ENCODE measurements at places on chromosomes 7 and 10.
A peak's percentile ranks its signal among the peaks of the same experiment; 100 is the strongest.

DNA sequence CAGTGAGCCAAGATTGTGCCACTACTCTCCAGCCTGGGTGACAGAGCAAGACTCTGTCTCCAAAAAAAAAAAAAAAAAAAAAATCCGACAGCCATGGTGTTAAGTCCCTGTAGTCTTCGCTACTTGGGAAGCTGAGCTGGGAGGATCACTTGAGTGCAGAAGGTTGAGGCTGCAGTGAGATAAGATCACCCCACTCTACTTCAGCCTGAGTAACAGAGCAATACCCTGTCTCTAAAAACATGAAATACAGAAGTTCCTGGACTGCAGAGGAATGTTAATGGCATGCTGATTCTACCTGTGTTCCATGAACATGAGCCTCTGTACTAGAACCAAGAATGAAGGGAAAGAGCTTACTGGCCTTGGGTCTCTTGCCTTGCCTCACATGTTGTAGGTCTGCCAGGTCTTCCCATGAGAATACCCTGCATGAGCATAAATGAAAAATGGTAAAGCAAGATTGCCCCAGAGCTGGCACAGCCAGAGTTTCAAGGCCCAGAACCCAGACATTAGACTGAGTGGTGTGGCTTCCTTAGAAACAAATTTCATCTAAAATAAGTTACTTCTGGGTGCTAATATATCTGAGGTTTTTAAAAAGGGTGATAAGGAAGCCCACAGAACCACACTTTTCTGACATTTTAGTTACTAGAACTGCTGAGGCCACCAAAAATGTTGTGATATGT is 8.6 kb downstream of the YAE1 start:
- DNase-seq, result no peak

- peak; percentile 36 for DNase-seq
Measured at GRCh38 chr7:137626469-137627067, 220.2 kb downstream of the DGKI start.

GRCh38 chr10:119997429-119997828 is 104.9 kb downstream of the SEC23IP start:
- no peak for DNase-seq

- no peak for DNase-seq
Measured at GRCh38 chr10:306675-307185, 171.5 kb downstream of the ZMYND11 start.

DNA sequence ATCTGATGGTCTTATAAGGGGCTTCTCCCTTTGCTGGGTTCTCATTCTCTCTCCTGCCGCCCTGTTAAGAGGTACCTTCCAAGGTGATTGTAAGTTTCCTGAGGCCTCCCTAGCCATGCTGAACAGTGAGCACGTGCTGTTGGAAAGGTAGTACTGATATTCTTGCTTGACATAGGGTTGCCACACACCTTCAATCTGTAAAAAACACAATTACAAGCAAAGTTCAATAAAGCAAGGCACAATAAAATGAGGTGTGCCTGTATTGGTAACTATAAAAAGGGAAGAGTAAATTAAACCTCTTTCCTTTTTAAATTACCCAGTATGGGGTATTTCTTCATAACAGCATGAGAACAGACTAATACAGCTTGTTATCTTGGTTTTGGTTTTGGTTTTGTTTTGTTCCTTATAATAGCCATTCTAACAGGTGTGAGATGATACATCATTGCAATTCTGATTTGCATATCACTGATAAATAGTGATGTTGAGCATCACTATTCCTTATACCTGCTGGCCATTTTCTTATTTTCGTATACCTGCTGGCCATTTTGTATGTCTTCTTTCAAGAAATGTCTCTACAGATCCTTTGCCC is 164.9 kb upstream of the TRIM24 start:
- DNase-seq, result no peak

GRCh38 chr10:85661123-85661522 is 705.5 kb downstream of the GRID1 start:
- DNase-seq, result no peak

DNA sequence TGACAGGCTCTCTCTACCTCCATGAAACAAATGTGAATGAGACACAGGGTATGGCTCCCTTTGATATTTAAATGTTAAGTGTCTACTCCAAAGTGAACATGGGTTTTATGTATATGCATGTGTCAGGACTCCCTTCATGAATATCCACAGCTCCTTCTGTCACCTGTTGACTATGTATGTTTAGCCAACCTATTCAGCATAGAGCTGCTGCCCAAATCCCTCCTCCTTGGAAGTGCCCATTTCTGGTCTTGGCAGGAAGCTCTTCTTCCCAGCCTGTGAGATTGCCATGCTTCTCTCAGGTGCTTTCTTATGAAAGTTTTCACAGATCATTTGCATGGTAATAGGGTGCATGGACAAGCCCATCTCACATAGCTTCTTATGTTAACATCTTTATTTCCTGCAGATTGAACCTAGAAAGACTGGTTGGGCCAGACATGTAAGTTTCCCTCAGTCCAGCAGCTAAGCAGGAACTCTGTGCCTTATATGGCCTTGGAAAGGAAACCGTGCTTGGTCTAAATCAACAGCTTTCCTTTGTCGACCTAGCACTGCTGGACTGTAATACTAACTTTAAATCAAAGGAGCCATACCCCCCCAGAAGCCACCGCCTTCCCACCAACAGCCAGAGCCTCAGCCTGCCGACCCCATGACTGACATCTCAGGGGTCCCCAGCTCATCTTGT is 288.9 kb downstream of the ADARB2 start:
- no peak for DNase-seq

- DNase-seq, result no peak
Measured at GRCh38 chr7:153217032-153217431, 457.5 kb downstream of the ACTR3B start.

DNA sequence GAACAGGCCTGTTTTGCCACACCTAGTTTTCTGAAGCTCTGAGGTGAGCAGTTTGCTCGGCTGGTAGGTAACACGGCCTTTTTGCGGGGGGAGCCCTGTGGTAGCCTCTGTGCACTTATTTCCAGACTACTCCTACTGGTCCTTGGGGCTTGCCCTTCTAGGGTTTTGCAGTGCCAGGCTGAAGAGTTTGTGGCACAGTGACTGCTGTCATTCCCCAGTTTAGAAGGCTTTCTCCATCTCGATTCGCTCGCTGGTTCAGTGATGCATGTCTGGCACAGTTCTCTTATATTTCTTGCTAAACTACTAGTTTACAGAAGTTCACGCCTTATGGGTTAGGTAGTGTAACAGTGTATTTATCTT is 711 bp downstream of the KIF20B start:
- no peak for DNase-seq

- peak; percentile 30 for DNase-seq
Measured at GRCh38 chr10:60032723-60033122, 126.4 kb upstream of the CCDC6 start.

- DNase-seq, result no peak
Measured at GRCh38 chr10:88545359-88545758, 37.8 kb downstream of the RNLS start.

DNA sequence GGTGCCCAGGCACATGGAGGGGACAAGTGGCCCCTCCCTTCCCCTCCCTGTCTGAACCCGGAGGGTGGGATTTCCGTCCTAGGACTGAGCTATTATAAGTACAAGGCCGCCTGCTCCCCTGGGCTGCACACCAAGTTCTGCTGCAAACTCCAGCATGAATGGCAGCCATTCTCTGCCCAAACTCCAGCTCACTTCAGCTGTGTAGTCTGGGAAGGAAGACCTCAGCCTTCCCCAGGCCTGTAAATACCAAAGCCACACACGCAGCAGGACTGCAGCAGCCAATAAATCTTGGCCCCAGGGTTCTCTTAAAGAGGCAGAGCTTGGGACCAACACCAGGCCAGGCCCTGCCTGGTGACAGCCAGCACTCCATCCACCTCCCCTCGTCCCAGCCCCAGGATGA is 291.3 kb upstream of the ZMIZ1 start:
- DNase-seq, result no peak

DNA sequence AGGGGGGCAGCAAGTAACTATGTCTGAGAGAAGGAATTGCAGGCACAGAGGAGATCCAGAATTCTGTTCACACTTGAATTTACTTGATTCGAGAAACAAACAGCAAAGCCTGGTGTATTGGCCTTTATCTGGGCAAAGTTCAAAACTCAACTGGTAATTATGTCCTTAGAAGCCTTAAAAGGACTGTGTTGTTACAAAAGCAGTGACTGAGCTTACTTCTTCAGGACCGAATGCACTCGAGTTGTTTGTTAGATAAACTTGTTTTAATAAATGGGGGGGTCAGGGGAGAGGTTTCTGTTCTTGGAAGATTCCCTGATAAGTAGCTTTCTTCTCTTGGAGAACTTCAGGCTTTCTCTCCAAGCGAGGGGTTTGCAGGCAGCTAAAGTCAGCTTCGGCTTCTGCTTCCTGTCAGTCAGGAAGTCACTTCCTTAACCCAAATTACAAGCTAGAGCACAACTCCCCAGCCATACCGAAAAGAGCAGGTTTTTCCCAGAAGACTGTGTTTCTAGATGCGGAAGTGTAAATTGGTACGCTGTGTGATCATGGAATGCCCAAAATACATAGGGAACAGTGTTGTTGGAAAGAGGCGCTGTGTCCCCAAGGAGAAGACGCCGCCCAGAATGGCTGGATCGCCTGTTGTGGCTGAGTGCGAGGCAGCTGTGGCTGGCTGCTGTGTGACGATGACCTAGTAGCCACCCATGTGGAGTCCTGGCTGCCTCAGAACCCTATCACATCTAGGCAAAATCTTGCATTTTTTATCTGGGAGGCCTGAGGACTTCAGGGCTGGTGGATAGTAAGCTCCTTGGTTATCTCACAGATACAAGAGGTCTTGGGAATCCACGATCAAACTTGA is 110.4 kb downstream of the TCF7L2 start:
- no peak for DNase-seq

- DNase-seq, result no peak
Measured at GRCh38 chr7:157177333-157177982, 38.7 kb downstream of the UBE3C start.

- DNase-seq, result no peak
Measured at GRCh38 chr10:75436896-75437295, 5.5 kb downstream of the LRMDA start.

- DNase-seq, result no peak
Measured at GRCh38 chr10:51800121-51800520, 100.7 kb upstream of the CSTF2T start.

GRCh38 chr7:92602352-92603088 is 12.3 kb upstream of the FAM133B start:
- DNase-seq, result no peak

GRCh38 chr10:1483826-1484225 is 253.5 kb downstream of the ADARB2 start:
- DNase-seq, result no peak

- no peak for DNase-seq
Measured at GRCh38 chr10:78594559-78595268, 474.1 kb upstream of the ZMIZ1 start.

DNA sequence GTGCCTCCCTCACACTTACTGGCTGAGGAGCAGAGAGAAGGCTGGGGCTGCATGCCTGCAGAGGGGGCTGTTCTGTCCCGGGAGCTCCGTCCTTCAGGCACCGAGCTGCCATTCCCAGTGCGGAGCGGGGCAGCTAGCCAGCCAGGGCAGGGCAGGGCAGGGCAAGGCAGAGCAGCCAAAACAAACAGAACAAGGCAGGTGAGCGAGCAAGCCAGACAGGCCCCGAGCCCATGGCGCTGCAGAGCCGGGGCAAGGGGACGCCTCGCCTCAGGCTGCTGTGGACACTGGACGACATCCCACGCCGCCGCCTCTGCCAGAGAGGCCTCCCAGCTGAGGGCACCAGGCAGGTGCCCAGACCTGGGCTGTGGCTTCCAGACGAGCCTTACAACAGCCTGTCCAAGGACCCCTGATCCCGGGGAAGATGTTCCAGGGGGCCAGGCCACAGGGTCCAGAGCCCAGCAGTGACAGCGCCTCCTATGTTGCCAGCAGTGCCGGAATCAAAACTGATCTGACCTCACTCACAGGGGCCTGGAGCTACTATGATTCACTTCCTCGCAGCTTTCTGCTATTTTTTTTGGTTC is 8.2 kb upstream of the NDST2 start:
- DNase-seq, result no peak

DNA sequence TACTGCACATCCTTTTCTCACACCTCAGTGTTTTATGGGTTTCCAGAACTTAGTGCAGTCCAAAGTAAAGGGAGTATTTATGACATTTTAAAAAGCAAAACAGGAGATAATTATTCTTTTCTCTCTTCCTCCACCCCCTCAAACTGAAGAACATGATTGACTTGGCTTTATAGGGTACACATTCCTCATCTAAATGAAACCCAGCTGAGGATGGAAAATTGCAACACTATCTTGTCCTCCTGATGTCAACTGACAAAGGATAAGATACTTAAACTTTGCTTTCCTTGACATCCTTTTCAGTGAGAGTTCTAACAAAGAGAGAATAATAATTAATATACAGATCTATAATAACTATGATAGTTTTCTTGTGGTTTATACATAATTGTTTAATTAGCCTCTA is 299.1 kb downstream of the BBS9 start:
- no peak for DNase-seq

- DNase-seq, result no peak
Measured at GRCh38 chr10:128080231-128080630, 46.0 kb downstream of the MKI67 start.

DNA sequence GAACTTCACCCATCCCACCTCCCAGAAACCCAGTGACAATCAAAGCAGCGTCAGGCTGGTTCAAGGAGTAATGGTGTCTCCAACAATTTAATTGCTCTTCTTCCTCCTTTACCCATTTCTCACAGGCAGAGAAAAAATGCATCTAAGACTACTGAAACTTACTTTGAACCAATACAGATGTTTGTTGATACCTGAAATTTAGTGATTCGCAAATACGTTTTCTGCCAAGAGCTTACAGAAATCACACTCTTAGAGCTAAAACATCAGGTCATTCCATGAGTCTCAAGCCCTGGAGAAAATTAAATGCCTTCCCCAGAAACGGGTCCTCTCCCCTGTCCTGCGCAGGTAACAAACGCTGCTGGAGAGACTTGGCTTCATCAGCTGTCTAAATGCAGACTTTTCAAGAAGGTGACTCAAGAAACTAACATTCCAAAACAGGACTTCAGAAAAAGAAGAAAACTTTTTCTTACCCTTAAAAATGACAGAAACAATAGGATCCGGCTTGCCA is 443 bp downstream of the MYOF start:
- DNase-seq, result no peak

GRCh38 chr10:68105820-68106219 is 3.5 kb upstream of the MYPN start:
- DNase-seq, result no peak

GRCh38 chr10:128084991-128085390 is 41.2 kb downstream of the MKI67 start:
- DNase-seq, result no peak

GRCh38 chr10:1320739-1321320 is 264.6 kb downstream of the WDR37 start:
- DNase-seq, result no peak

GRCh38 chr10:131584287-131584686 is 272.8 kb upstream of the TCERG1L start:
- DNase-seq, result no peak

DNA sequence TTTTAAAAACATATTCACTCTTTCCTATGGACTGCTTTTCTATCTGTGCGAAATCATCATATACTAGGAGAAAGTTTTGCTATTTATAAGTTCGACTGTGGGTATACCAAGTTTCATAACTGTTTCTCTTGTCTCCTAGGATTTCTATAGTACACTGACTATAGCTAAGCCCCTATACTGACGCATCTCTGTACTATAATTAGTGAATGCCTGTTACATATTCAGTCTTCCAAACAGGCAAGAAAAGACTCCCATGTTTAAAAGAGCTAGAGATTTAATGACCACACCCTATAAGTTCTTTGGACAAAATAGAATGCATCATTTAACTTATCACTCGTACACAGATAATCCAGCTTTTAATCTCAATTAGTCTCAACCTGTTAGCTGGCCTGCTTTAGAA is 80.8 kb downstream of the UPF2 start:
- no peak for DNase-seq

Measured in NT2/D1 (cell line).